ENCODE measurements at places on chromosomes 1 and 21.

DNA sequence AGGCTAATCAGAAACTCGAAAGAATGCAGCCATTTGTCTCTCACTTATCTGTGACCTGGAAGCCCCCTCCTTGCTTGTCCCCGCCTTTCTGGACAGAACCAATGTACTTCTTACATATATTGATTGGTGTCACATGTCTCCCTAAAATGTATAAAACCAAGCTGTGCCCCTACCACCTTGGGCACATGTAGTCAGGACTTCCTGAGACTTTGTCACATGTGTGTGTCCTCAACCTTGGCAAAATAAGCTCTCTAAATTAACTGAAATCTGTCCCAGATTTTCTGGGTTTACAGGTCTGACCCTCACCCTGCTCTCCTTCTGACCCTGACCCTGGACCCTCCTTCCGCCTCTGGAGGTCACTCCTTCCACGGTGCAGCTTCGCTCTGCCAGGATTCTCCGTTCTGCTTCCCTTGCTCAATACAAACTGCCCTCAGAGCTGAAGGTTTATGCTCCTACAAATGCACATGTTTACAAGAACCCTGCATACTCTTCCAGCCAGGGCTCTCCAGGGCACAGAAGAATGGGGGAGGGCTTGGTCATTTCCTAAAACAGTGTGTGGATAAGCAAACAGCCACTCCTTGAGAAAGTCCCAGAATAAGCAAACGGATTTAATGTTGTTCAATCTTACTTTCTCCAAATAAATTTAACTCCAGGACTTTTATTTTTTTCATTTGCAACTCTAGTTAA is 160.5 kb downstream of the ACTL8 start:
- no peak for DNase-seq

DNA sequence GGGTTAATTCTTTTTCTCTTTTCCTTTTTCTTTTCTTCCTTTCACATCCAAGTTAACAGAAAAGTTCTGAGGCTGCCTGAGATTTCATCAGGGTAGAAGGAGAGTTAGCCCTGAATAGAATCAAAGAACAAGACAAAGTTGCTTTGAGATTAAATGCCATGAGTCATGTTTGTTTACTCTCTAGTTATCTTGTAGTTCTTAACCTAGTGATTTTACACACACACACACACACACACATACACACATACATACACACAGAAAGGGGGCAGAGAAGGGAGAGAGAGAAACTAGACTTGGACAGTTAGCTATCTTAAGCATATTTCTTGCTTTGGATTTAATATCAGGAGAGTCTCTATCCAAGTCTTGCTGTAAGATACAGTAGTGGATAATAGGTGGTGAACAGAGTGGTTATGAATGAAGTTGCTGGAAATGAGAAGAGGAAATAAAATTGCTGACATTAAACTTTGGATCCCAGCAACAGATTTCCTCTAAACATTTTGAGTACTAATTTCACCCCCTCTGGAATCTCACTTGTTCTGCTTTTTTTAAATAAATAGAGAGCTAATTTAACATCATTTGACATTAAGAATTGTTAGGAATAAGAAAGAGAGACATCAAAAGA is 19.9 kb downstream of the PLA2G4A start:
- DNase-seq = no peak

DNA sequence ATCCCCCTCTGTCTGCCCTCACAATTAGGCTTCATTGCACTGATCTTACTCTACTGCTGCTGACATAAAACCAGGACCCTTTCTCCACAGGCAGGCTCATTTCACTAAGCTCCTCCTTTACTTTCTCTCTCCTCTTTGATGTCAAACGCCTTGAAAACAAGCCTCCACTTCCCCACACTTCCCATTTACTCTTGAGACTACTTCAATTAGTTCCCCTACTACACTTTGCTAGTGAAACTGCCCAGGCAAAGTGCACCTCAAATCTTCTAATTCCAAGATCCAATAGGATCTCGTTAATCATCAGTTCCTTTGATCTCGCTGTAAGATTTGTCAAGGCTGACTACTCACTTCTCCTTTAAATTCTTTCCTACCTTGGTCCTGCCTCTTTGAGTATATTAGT is 5.9 kb upstream of the CDC20 start:
- no peak for DNase-seq

DNA sequence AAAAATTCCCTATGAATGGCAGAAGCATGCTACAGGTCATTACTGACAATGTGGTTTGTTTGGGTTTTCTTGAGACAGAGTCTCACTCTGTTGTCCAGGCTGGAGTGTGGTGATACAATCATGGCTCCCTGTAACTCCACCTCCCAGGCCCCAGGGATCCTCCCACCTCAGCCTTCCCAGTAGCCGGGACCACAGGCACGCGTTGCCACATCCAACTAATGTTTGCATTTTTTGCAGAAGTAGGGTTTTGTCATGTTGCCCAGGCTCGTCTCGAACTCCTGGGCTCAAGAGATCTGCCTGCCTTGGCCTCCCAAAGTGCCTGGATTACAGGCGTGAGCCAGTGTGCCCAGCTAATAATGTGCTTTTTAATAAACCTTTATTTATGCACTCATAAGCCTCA is 259.1 kb downstream of the NFIA start:
- no peak for DNase-seq

GRCh38 chr1:198664068-198664788 is 25.4 kb downstream of the PTPRC start:
- no peak for DNase-seq

DNA sequence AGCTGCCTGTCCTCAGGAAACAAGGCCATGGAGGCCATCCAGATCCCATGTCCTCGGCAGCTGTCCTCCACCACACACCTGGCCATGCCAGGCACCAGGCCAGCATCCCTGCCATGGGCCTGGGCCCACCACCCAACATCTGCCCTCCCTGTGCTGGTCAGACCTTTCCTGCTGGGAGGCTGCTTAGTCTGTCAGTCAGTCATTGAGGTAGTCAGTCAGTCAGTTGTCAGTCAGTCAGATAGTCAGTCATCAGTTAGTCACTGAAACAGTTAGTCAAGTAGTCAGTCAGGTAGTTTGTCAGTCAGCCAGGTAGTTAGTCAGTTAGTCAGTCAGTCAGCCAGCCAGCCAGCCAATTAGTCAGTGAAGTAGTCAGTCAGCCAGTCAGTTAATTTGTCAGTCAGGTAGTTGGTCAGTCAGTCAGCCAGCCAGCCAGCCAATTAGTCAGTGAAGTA is 17.2 kb downstream of the KRTAP10-1 start:
- DNase-seq = no peak

- DNase-seq = no peak
These were observed 54.2 kb upstream of the SPATA6 start for GRCh38 chr1:48526008-48526710.

DNA sequence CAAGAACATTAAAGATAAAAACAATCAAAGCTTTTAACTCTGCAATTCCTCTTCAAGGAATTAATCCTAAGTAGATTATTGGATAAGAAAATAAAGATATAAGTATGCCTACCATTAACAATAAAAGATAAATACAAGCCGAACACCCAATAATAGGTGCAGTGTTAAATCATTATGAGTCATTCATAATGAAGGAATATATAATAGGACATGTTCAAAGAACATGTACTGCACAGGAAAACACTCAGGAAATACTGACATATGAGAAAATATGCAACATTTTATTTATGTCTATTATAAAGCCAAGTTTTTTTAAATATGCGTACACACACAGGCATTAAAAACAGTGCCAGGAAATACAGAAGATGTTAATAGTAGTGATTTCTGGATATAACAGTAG is 11.1 kb upstream of the EXO1 start:
- no peak for DNase-seq

DNA sequence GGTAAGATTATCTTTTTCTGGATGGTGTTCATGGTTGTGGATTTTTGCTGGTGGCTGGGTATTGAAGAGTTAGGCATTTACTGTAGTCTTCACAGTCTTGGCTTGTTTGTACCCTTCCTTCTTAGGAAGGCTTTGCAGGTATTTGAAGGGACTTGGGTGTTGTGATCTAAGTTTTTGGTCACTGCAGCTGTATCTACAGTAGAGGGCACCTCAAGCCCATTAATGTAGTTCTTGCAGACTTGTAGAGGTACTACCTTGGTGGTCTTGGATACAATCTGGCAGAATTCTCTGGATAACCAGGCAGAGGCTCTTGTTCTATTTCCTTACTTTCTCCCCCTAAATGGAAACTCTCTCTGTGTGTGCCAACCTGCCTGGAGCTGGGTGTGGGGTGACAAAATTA is 155.8 kb upstream of the BRINP3 start:
- no peak for DNase-seq

DNA sequence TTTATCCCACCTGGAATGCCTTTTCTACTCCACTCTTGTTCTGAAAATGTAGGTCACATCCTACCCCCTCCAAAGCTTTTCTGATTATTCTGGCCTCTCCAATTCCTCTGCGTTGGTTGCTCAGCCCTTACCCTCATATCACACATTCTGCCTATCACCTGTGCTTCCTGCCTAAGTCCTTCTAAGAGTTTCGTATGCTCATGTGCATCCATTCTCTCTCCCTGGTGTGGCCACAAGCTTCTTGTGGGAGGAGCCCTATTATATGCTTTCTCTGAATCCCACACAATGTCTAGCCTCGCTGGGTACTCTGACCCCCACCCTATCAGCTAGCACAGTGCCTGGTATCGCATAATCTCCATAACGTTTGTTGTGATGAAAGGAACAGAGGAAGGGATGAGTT is 54.2 kb downstream of the CD58 start:
- no peak for DNase-seq

Measured in nephron progenitor cell (in vitro differentiated cells).